ENCODE measurements at places on chromosomes 2 and 18.

DNA sequence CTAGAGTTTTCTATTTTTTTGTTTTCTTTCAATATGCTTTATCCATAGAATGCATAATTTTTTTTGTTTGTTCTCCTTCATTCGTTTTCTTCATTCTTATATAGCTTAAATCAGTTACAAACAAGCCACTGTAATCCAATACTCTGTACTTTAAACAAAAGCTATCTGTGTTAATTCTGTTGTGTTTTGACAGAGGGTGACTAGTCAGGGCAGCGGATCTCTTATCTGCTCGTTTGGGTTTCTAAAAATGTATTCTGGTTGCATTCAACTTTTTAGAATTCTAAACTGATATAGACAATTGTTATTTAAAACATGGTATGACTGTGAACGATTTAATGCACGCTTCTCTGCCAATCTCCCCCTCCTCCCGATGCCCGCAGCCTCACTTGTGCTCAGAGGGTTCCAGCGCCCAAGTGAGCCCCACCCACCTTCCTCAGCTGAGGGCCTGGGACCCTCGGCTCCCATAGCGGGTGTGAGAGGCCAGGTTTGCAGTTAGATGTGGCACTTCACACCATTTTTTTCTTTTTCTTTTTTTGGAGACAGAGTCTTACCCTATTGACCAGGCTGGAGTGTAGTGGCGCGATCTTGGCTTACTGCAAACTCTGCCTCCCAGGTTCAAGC is 44.1 kb downstream of the NCK2 start:
- no peak for ATAC-seq

DNA sequence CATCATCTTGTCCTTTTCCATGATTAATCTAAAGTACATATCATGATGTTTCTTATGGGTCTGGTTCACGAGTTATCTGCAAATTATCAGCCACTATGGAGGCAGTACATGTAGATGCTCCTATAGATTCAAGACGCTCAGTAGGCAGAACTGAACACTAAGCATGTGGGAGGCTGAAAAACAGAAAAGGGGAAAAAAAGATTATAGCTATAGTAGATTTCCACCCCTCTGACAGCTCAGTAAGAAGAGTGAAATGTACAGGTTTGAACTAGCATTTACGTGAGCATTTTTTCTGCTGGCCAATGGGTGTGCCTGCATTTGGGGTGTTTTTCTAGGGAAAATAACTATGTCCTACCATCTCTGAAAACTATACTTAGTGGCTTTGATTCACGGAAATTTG is 308.9 kb downstream of the ZEB2 start:
- no peak for ATAC-seq

- no peak for ATAC-seq
Measured at GRCh38 chr2:120404941-120405758, 59.2 kb downstream of the INHBB start.

DNA sequence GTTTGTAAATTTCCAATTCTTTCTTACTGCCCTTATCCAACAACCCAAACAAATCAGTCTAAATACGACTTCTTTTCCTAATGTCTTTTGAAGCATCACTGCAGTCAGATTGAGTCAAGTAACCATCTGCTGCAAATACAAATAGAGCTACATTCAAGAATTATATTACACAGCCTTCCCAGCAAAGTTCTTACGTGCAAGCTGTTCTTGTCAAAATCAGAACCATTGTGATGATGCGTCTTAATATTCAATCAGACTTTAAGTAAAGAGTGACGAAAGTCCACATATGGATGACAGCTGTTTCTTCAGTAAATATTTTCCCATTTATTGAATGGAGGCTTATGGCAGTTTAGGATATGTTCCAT is 943.8 kb downstream of the LRP1B start:
- ATAC-seq: no peak

DNA sequence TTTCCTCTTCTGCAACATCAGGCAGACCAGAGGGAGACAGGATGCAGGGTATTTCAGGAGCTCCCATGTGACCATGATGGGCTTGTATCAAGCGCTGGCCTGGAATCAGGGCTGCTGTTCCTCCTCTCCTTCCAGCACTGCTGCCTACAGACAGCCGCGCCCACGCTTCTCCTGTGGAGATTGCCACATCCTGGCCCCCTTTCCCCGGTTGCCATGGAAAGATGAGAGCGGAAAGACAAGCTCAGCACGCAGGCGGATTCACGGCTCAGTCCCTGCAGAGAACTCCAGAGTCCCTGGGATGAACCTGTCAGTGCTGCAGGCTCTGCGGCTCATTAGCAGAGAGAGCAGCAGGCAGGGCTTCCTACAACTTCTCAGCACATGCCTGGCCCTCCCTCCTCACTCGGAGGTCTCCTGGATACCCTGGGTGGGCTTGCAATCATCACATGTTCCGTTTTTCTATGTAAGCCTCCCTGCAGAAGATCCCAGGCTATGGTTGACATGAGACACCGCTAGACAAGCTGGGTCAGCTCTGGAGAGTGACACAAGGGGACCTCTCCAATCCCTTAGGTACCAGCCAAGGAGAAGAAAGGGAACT is 497.8 kb upstream of the MYT1L start:
- no peak for ATAC-seq

DNA sequence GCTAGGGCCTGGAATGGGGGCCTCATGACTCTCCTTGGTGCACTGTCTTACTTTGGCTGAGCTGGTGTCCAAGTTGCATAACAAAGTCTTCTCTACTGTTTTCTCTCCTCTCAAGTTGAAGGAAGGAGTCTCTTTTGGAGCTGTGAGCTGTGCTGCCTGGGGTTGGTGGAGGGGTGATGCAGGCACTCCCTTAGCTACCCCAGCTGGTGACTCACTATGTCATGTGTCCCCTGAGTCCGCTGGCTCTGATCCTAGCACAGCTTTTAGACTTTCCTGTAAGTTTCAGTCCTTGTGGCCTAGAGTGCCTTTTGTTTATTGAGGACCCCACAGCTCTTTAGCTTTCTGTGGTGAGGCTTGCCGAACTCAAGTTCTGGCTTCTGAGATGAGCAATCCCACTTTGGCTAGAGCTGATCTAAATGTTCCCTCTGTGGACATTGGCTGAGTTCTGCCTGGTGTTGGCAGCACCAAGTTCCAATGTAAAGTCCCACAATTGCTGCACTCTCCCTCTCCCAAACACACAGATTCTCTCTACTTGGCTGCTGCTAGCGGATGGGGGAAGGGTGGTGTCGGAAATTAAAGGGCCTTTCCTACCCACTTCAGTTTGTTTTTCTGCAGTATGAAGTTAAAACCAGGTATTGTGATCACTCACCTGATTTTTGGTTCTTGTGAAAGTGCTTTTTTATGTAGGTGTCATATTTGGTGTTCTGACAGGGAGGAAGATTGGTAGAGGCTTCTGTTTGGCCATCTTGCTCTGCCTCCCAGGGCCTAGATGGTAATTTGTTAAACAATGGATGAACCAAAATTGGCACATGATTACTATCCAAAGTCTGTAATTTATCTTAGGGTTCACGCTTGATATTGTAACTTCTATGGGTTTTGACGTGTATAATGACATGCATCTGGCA is 83.2 kb downstream of the COMMD1 start:
- ATAC-seq: no peak

DNA sequence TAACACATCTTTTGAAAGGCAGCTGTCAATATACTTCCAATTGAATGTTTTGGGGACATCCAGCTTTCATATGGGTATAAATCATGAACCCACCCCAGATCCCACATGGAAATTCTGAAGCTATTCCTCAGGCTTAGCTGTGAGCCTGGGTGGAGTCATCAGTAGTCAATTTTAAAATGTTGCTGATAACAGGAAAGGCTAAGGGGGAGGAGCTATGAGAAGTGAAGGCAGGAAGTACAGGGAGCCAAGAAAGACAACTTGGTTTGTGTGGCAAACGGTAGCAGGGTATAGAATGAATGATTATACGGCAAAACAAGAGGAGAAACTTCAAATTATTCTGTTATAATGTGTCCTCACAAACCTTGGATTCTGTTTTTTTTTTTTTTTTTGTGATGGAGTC is 108.6 kb downstream of the QPCT start:
- ATAC-seq: no peak

DNA sequence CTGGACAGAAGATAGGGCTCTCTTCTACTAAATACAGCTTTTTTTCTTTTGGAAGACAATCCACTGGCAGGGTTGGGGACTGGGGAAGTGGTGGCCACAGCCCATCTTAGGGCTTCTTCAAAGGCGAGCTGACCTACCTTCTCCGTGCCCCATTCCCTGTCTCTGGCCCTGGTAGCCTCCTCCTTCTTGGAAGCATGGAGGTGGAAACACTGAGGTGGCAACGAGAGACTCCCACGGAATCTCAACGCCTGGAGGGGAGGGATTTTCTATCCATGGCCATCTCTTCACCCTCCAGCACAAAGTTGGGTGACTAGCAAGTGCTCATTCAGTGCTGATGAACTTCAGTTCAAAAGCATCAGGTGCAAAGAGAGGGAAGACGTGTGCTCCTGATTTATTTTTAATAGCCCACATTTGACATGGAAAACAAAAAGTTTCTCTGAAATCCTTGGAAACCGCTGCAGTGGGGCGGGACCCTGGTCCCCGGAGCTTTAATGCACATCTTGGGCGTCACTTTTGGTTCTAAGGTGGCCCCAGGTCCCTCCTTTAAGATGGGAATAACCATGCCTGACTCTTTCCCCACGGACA is 633 bp upstream of the ARMC9 start:
- ATAC-seq: no peak

DNA sequence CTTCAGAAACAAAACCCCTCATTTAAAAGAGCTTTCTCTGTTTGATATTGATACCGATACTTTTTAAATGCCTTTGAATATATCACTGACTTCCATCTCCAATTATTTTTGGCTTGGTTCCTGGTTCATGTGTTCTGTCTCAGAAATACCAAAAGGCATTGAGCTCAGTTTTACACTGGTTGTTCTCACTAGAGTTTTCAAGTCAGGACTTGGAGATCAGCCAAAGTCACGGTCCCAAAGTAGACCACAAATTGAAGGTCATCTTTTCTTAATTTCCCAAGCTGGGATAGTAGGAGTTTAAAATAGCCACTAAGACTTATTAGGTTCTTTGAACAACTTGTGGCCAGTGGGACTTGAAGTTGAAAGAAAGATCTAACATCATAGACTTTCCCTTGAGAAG is 24.2 kb downstream of the DHRS9 start:
- ATAC-seq: no peak

DNA sequence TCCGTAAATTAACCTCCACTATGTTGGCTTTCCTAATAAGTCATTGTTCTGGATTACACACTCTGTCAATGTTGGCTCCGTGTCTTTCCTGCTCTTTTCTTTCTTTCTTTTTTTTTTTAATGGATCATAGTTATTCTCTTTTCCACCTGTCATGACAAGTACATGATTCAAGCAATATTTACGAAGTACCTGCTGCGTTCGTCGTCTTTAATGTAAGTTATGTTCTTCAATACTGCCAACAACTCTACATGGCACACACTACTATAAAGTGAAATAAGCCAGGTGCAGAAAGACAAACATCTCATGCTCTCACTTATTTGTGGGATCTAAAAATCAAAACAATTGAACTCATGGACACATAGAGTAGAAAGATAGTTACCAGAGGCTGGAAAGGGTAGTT is 239.1 kb downstream of the SCG2 start:
- no peak for ATAC-seq

DNA sequence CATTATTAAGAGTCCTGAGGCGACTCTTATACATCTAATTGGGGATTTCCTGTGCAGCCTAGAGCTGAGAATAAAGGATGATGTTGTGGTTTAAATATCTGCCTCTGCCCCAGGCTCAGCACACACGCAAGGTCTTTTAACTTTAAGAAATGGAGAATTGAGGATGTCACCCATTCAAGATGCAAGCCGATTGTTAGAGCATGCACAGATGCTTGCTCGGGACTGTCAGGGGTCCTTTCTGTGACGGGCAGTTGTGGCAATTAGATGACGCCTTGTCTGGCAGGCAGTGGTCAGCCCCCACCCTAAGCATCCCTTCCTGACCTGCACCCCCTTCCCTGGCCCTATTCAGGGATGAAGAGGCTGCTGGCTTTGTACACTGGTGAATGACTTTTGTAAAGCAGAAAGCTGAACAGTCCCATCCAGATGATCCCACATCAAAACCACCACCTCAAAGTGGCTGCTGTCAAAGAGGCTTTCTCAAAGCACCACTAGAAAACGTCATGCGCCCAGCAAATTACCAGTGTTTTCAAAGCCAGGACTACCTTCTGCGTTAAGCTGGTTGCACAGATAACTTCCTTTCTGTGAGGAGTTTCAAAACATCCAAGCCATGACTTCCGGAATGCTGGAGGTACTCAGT is 23.7 kb downstream of the FAM178B start:
- ATAC-seq: no peak

DNA sequence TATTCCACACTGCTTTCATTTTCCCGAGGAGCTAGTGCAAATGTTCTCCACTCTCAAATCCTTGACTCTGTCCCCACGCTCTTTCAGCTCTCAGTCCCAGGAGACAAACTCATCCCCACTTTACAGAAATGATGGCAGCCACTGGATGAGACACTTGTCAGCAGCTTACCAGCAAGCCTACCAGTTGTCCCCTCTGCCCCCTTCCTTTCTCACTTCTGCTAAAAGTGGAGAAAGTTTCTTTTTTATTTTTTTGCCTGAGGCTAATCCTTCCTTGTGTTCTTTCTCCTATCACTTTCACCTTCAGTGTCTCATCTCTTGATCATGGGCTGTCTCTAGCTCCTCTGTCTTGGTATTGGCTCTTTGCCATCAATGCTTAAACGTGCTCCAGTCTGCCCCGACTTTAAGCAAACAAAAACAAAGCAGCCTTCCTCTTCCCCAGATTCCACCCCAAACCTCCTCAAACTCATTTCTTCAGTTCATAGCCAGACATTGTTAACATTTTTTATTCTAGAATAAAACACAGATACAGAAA is 64.5 kb downstream of the TTC32 start:
- no peak for ATAC-seq

DNA sequence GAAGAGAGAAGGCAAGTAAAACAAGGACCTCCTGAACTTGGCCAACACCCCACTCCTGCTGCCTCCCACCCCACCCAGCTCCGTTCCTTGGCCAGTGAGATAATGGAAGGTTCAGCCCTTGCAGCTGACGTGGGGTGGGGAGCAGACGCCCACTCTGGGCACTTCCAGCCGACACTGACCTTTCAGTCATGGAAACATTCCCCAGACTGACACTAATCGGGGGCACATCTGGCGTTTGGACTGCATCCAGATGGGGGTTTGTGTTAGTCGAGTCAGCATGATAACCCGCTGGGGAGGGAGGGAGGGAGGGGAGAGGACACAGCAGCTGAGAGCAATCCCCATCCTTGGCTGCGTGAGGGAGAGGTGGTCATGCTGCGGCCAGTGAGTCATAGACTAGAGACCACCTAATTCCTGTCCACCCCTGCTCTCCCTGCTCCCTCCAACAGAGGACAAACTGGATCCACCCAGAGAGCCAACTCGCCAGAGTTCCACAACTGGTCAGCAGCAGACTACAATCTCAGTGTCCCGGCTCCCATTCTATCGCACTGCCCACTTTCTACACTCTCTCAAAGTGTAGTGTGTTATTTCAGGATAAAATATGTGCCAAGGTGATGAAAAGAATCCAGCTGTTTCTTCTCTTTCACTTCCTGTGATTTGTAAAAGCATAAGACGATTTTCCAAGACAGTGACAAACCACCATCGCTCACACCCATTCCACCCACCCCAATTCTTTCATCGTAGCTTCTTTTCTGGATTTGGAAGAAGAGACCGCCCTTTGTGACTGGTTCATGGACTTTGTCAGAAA is 115.4 kb upstream of the PKDCC start:
- ATAC-seq: no peak

Measured in esophagus mucosa (tissue), 1 donor.